Activated CD4-positive, alpha-beta memory T cell treated with anti-CD3 and anti-CD28 coated beads for 36 hours (primary cell): ENCODE measurements at places on chromosomes 1 and 21.

- peak; percentile 18 for DNase-seq
Observed at GRCh38 chr21:39315603-39316445, 2.4 kb upstream of the BRWD1 start.

GRCh38 chr1:43450251-43450941 lies 3.3 kb downstream of the HYI start:
- no peak for DNase-seq

DNA sequence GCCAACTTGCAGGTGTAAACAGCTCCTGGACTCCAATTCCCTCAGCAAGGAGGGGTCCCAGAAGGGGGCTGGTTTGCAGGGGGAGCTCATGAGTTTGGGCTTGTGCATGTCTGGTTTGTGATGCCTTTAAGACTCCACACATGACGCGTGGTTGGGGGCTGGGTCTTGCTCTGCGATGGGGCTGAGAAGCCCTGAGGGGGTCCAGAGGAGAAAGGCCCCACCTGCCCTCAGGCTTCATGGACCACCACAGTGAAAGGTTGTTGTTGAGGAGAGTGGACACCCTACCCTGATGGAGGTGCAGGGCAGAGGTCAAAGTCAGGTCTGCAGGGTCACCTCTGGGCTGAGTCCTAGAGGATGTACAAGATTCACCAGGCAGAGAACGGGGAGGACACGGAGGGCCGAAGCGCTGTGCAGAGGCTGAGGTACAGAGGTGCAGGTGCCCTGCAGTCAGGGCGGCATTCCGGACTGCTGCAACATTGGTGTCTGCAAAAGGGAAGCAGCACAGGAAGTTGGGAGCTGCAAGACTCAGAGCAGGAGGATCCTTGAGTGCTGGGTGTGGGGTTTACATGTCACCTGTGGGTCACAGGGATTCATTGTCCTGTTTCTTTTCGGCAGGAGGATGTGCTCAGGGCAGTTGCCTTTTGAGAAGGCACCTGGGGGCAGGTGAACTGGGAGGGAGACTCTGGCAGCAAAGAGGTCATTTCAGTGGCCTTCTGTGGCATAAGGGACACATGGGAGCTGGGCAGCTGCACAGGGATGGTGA lies 399.4 kb downstream of the PTPRU start:
- no peak for DNase-seq

DNA sequence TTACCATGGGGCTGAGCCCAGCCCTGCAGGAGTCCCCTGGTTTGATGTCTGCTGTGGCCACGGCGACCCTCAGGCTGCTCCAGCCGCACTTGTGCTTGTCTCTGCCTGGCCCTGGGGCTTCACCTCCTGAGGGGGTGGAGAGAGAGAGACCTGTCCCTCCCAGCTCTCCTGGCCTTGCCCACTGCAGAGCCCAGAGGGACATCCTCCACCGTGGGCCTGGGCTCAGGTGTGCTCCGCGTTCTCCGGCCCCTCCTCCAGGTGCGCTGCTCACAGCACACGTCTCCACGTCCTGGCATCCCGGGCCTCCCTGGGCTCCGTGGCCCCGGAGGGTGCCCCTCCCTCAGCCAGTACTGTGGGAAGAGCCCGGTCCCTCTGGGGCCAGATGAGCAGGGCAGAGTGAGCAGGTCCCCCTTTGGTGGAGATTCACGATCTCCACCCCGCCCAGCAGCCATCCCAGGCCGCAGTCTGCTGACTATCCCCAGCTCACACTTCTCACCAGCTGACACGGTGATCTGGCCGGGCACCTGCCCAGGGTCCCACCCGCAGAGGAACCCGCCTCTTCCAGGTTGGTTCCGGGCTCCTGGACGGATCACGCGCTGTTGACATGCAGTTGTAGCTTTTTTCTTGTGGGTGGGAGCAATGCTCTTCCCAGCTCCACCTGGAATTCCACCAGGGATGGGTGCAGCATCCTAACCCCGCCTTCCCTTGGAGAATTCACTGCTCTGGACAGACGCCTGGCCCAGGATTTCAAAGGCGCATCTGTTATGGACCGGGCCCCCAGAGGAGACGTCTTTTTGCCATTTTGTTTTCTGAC lies 41.8 kb upstream of the POFUT2 start:
- no peak for DNase-seq

- peak; percentile 65 for DNase-seq
Observed at GRCh38 chr1:227758366-227758765, 23.1 kb downstream of the SNAP47 start.

DNA sequence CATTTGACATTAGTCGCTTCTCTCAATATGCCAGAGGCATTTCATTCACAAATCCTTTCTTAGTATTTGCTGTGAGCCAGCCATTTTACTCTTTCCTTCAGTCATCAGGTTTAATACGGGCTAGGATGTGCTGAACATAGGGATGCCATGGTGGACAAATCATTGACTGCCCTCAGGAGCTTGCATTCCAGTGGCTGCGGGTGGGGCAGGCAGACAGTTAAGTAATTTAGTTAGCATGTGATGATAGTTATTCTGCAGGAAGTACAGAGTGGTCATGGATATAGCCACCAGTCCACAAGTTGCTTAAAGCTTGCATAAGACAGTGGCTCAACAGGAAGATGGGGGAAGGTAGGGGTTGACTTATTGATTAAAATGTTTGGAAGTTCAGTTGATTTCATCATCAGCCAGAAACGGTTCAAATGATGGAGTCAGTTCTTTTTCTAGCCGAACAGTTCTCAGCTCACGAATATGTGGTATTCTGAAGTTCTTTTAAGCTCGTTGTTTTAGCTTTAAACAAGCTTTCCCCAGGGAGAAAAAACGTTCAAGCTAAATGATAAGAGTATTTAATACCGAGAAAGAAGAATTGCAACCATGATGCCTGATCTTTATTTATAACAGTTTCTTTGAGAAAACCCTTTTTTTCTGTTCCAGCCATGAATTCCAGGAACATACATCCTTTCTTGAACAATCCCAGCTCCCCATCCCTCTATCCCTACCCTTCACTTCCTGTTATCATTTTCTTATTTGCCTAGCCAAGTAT lies 1.4 kb downstream of the SLC22A15 start:
- DNase-seq: no peak

GRCh38 chr1:241895013-241895412 lies 47.0 kb downstream of the EXO1 start:
- DNase-seq: no peak

- DNase-seq: no peak
Observed at GRCh38 chr1:220186752-220187151, 85.5 kb downstream of the RAB3GAP2 start.

GRCh38 chr1:179253286-179253972 lies 24.0 kb upstream of the ABL2 start:
- DNase-seq: no peak

- no peak for DNase-seq
Observed at GRCh38 chr1:2014181-2014580, 5.0 kb upstream of the GABRD start.

- peak; percentile 94 for DNase-seq
Observed at GRCh38 chr1:6601049-6601922, 1.4 kb downstream of the KLHL21 start.

- peak; percentile 65 for DNase-seq
Observed at GRCh38 chr1:15696956-15697521, 12.9 kb downstream of the PLEKHM2 start.

DNA sequence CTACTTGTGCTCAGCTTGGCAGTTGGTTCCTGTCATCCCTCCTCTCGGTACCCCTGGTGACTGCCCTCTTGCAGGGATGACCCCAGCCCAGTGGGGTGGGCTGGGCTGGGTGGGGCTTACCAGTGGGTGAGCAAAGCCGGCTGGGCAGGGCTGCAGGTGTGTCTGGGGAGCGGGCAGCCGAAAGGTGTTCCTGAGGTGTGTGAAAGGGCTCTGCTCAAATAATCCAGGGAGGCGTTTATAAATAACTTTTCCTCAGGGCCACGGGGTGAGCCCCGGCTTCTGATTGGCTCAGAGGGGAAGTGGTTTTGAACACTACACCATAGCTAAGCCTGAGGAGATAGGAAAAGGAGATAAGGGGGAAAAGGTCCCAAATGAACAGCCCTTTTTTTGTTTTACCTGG lies at the start of gene SLC26A9:
TSS of gene SLC26A9 (minus strand) at position 212 of the 400 bp plus-strand sequence. CDS start 7,636 bp downstream, outside the sequence.
- no peak for DNase-seq

DNA sequence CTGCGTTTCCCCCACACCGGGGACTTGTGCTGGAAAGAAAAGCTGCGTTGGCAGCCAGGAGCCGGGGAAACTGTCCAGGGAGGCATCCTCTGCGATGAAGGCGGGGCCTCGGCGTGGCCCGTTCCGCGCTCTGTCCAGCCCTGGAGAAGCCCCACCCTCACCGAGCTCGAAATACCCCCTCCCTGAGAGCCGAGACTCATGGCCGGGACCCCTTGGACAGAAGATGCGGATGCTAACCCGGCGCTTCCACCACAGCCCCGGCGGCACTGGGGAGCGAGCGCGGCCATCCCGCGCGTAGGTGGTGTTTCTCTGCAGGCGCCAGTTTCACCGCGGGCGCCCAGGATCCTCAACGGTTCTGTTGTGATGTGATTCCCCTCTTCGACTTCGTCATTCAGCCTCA lies 31.6 kb downstream of the PDE9A start:
- peak; percentile 53 for DNase-seq

- no peak for DNase-seq
Observed at GRCh38 chr1:176735201-176735600, 272.2 kb downstream of the PAPPA2 start.

DNA sequence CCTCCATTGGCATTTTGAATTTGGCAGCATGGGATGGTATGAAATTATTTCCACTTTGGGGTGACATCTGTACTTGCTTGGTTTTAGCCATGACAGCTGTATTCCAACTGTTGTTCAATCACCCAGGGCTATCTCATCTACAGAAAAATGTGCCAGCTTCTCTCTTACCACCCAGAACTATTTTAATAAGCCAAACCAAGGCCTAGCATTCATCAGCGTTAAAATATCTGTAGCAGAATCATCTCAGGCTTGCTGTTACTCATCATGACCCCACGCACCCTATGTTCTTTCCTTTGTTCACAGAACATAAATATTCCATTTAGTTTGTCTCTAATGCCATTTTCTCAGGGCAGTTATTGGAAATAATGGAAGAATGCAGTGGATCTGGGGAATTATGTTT lies 49.8 kb downstream of the GIPC2 start:
- DNase-seq: no peak

DNA sequence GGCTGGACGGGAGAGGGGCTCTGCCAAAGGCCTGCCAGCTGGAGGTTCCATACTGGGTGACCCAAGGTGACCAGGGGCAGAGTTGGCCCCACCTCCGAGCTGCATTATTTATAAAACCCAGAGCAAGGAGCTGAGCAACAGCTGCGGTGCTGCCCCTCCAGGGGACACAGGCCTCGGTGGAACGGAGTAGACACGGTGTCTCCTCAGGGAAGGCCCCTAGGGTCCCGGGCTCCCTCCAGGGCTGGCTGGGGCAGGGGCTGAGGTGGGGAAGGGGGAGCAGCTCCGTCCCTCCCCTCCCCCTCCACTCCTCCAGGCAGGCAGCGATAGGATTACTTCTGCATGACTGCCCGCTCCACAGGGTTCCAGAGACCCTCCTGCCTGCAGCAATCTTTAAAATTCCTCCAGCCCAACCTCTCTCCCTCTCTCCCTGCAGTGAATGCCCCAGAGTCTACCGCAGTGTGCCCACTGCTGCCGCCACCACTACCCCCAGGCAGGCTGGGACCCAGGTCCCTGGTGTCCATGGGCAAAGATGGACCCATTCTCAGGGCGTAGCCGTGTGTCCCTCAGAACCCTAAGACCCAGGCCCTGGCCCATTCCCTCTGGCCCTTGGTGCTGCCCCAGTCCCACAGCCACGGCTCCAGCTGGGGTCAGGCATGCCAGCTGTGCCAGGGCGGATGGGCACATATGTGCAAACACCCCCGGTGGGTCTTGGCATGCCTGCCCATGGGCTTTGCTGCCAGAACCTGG lies 10.8 kb downstream of the AHDC1 start:
- no peak for DNase-seq

DNA sequence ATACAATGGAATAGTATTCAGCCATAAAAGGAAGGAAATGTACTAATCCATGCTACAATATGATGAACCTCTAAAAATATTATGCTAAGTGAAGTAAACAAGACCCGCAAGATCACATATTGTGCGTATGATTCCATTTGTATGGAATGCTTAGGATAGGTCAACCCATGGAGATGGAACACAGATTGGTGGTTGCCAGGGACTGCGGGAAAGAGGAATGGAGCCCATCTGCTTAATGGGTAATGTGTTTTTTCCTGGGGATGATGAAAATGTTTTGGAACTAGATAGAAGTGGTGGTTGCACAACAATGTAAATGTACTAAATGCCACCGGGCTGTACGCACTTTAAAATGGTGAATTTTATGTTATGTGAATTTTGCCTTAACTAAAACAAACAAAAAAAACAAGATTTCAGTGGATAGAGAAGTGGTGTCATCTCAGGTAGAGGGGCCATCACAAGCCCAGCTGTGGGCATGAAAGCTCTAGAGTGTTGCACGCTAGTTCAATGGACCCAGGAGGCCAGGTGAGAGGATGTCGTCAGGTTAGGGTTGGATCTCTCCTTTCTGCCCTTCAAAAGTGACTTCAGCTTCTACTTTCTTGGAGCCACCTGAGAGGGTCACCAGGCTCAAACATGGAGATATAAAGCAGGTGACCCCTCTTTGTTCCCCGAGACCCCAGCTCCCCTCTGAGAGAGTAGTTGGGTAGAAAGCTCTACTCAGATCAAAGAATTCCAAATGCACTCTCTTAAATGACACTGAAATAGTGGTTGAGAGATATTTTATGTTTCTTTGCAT lies 2.5 kb downstream of the C1orf115 start:
- DNase-seq: no peak

DNA sequence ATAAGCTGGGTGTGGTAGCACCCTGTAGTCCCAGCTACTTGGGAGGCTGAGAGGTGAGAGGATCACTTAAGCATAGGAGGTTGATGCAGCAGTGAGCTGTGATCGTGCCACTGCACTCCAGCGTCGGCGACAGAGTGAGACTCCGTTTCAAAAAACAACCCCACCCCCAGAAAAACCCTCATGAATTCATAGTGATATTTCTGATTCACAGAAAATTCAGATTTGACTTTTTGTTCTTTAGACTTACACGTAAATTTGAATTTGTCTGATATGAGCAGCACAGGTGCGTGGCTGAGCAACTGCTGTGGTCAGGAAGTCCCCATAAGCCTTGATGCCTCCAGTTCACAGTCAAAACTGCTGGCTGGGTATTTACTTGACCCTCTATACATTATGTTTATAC lies 10.0 kb upstream of the MORC3 start:
- peak; percentile 86 for DNase-seq

GRCh38 chr1:235013512-235013911 lies 115.1 kb downstream of the TOMM20 start:
- no peak for DNase-seq

DNA sequence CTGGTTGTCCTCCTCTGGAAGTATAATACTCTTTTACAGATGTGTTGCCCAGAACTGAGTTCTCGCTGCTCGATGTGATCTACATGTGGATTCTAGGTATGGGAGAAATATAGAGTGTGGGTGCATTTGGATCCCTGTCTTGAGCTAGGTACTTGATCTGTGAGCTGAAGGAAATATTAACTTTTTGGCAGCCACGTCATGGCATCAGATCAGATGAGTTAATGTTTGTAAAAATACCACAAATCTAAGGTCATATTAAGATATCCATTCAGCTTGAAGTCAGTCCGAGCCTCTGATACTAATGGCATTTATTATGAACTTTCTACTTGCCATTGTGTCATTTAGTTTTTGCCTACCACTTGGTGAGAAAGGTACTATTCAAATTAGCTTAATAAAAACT lies 24.6 kb downstream of the MAPKAPK2 start:
- no peak for DNase-seq

GRCh38 chr1:47558601-47559593 lies 121.1 kb downstream of the FOXD2 start:
- DNase-seq: no peak
